ENCODE measurements at places on chromosomes 4 and X.
A peak's percentile ranks its signal among the peaks of the same experiment; 100 is the strongest.

DNA sequence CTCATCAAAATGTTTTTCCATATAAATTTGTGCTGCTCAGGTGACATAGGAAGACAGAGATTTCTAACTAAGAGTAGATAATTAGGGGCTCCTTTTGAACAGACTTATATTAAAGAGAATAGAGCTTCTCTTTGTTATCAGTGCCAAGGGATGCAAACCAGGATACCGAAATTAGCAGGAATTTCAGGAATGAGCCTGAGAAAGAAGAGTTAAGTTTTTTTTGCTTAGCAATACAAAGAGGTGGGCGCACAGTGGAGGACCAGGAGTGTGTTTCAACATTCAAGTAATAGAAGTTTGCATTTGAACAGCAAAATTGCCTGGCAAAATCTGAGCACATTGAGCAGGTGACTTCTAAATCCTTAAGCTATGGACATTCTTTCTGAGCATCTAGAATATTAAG, 541.3 kb downstream of the GBA3 start:
- no peak for DNase-seq

GRCh38 chr4:47646372-47646771, 161.3 kb downstream of the ATP10D start:
- no peak for DNase-seq

DNA sequence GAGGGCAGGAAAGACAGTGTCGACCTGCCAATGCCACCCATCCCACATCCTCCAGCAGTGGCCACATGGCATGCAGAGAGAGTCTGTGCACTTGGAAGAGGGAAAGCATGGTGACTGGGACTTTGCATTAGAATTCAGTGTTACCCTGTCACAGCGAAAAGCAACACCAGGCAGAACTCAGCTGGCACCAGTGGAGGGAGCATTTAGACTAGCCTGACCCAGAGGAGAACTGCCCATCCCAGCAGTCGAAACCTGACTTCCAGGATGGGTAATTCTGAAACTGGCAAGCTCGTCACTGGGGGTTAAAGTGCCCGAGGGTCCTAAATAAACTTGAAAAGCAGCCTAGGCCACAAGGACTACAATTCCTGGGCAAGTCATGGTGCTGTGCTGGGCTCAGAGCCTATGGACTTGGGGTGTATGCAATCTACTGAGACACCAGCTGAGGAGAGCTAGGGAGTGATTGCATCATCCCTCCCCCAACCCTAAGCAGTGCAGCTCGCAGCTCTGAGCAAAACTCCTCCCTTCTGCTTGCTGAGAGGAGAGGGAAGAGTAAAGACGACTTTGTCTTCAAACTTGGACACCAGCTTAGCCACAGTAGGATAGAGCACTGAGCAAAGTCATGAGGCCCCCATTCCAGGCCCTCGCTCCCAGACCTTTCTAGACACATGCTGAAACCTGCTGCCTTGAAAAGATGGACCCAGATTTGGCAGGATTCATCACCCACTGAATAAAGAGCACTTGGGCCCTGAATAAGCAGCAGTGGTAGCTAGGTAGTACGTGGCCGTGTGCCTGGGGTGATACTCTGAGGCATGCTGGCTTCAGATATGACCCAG, 68.8 kb downstream of the DDX60L start:
- DNase-seq: no peak

- no peak for DNase-seq
Observed at GRCh38 chr4:118307643-118308042, 45.2 kb downstream of the PRSS12 start.

GRCh38 chrX:53133400-53133799, 39.5 kb downstream of the KANTR start:
- peak; percentile 0 for DNase-seq

GRCh38 chr4:82372517-82373485, 990 bp downstream of the HNRNPD start:
- DNase-seq: peak; percentile 82

GRCh38 chrX:97841544-97842179, 958.0 kb downstream of the RPA4 start:
- DNase-seq: no peak

GRCh38 chr4:4930677-4931076, 71.2 kb downstream of the MSX1 start:
- no peak for DNase-seq

DNA sequence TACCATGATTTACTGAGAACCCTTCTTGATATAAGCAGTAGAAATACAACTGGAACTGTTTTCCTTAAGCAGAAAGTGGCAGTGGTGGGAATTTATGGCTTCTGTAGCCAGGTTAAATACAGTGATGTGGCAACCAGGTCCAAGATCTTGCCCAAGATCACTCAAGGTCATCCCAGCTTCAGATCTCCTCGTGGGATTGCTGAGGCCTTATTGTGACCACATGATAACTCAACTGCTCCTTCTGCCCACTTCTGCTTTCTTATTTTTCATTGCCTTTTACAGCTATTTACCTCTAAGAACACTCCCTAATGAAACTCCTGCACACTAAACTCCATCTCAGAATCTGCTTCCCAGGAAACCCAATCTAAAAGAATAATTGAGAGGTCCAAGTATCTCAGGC, 12.4 kb upstream of the CYBB start:
- no peak for DNase-seq

- peak; percentile 67 for DNase-seq
Observed at GRCh38 chr4:94758141-94758699, 465 bp downstream of the BMPR1B start.

- peak; percentile 3 for DNase-seq
Observed at GRCh38 chr4:44671636-44672035, 6.6 kb upstream of the GUF1 start.

DNA sequence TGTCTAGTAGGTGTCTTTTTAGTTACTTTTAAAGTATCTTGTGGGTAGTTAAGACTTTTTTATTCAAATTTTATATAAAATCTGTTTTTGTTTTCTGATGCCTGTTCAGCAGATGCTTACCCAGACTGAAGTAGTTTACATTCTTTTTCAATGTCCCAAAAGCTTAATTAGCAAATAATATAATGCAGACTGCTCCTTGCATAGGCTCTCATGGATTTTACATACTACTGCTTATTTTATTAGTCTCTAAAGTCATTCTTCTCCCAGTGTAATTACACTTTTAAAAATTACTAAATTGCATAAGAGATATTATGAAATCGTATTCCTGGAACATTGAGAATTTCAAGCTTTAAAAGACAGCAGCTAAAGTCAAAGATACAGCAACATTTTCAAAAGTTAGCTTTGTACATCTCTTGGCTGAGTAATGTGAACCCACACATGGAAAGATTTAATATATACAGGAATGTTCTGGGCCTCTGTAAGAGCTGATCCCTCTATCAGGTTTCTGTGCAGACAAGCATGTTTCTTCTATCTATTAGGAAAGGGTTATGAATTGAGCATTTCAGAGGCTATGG, 148.4 kb upstream of the SPRY1 start:
- DNase-seq: no peak

DNA sequence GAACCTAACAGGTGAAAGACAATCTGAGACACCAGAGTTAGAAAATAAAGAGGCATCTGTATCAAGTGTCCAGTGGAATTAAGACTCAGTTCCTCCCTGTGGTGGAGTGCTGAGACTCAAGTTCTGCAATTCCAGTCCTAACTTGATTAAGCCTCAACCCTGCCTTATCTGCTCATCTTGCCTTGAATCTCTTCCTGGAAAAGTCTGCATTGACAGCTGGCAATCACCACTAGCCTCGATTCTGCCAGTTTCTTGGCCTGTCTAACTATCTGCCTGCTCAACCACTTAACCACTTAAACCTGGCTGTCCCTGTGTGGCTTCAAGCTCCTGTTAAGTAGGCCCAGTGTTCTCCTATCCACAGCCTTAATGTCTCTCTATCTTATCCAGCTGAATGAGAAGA, 22.4 kb upstream of the NEIL3 start:
- no peak for DNase-seq

- DNase-seq: no peak
Observed at GRCh38 chr4:95325665-95326064, 223.1 kb downstream of the UNC5C start.

DNA sequence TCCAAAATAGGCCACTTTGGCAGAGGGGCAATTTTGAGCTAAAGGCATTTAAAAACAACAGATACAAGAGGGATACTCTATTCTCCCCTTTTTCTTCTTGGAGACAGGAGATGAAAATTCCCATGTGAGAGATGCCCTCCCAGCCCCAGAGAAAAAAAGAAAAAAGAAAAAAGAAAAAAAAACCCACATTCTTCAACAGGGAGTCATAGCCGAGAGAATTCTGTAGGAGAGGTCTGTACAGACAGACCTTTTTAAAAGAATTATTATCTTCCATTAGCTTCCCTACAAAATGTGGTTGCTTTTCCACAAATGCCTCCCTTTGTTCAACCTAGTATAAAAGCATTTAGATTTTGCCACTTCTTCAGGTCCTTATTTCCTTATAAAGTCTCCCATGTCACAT, 89.9 kb downstream of the SPCS3 start:
- no peak for DNase-seq

GRCh38 chrX:139304471-139304870, 226.1 kb upstream of the F9 start:
- no peak for DNase-seq

DNA sequence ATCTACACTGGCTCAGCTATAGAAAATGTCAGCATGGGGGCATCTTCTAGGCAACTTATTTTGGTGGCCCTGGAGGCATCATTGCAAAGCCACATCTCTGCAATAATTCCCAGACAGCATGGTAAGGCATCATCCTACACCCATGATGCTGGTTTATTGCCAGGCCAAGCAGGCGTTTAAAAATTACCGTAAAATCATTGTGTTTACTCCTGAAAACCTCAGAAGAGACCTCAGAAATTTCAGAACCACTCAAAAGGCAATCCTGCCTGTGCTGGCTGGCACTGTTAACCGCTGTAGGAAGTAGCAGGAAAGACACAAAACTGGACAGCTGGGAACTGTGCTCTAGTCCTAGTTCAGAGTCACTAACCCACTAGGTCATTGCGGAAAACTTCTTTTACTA, 63.2 kb downstream of the MID1 start:
- no peak for DNase-seq

GRCh38 chr4:114384629-114385028, 214.0 kb upstream of the UGT8 start:
- DNase-seq: peak; percentile 56

DNA sequence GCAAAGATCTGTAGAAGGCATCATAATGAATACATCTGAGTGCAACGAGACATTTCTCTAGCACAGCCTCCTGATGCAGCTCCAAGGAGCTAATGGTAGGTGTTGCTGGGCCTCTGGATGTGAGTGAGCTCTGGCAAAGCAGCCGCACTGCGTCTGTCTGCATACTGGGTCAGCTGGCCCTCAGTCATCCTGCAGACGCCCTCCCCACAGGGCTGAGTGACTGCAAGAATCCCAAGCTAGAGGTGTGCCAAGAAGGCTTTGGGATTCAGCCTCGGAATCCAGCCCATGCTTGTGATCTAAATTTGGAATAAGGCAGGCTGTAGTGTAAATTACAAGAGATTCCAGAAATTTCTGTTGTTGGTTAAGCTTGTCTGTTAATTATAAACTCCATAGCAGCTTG, 18.5 kb downstream of the HERC3 start:
- no peak for DNase-seq

GRCh38 chr4:24473309-24473721, 111.0 kb downstream of the DHX15 start:
- DNase-seq: peak; percentile 56

GRCh38 chr4:151519728-151520415, 110.9 kb downstream of the FHIP1A start:
- no peak for DNase-seq

DNA sequence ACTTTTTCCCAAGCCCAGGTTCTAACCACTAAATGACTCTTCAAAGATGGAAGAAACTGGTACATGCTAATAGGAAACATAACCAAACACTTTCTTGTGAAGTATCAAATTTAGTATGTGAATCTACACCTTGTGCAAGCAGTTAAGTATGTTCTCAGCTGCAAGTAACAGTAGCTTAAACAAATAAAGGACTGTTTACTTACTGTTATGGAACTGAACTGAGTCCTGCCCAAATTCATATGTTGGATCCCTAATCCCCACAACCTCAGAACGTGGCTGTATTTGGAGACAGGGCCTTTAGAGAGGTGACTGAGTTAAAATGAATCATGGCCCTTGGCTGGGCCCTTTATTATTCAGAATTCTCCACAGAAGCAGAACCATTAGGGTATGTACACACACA, 178.7 kb downstream of the KDR start:
- DNase-seq: no peak

DNA sequence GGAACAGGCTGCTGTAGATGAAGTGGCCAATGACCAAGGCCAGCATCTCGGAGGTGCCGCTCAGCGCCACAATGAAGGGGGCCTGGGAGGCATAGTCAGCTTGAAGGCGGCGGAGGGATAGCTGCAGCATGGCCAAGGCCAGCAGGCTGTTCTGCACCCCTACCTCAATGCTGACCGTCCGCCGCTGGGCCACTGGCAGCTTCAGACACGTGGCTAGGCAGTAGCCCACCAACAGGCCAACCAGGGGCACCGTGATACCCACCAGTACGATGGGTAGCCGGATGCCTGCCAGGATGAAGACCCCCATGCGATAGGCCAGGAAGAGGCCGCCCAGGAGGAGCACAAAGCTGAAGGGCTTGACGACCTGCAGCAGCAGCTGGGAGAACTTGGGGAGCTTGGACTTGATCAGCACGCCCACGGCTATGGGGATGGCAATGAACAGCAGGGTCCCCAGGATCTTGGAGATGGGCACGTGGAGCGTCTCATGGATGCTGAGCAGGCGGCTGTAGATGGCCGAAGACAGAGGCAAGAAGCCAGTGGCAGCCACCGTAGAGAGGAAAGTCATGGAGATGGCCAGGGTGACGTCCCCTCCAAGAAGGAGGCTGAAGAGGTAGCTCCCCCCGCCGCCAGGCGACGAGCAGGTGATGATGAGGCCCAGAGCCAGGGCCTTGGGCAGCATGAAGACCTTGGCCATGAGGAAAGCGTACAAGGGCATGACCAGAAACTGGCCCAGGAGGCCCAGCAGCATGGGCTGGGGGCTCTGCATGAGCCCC, 1.3 kb upstream of the UBL4A start:
- no peak for DNase-seq

DNA sequence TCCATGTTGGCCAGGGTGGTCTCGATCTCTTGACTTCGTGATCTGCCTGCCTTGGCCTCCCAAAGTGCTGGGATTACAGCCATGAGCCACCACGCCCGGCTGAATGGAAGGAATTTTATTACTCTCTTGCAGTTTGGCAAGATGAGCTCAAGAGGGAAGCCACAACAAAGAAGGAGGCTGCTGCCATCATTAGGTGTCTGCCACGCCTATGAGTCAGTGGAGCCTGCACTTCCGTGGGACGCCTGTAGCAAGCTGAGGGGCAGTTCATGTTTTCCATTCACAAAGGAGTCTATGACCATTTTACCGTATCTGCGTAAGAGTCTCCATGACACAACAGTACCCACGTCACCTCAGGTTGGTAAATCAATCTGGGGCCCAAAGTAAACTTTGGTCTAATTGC, 51.2 kb upstream of the CHRNA9 start:
- peak; percentile 1 for DNase-seq

- DNase-seq: no peak
Observed at GRCh38 chrX:123357941-123358340, 173.9 kb downstream of the GRIA3 start.

- DNase-seq: no peak
Observed at GRCh38 chrX:37755025-37755424, 24.8 kb upstream of the CYBB start.

- no peak for DNase-seq
Observed at GRCh38 chr4:21032089-21032645, 331.9 kb downstream of the PACRGL start.
